ENCODE measurements at places on chromosomes 12 and 14.

- DNase-seq, result no peak
Measured at GRCh38 chr12:27781680-27782079, 1.6 kb upstream of the MANSC4 start.

- peak; percentile 46 for DNase-seq
Measured at GRCh38 chr12:56836800-56837663, 73.9 kb downstream of the HSD17B6 start.

GRCh38 chr14:81245771-81246170 is 25.0 kb upstream of the GTF2A1 start:
- DNase-seq, result no peak

- DNase-seq, result no peak
Measured at GRCh38 chr14:53957739-53958138, 1.1 kb upstream of the BMP4 start.

DNA sequence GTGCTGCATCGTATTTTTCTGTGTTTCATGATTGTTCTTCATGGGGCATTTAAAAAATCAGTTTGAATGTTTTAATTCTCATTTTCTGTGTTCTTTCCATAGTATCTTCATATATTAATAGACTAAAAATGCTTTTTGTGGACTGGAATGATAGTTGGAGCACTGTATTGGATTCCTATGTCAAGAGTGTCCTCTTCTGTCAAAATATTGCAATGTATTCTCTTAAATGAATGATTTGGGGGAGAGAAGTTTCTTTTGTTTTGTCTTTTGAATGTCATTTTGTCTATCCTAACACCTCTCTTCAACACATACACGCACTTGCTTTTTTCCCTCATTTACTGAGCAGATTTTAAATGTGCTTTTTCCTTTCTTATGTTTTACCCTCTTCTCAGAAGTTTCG is 4.7 kb upstream of the EIF2S3B start:
- no peak for DNase-seq

- no peak for DNase-seq
Measured at GRCh38 chr12:13836099-13836498, 145.3 kb downstream of the GRIN2B start.

GRCh38 chr12:80843969-80844368 is 93.8 kb downstream of the LIN7A start:
- no peak for DNase-seq

GRCh38 chr12:115945491-115945885 is 332.0 kb downstream of the MED13L start:
- DNase-seq, result no peak

DNA sequence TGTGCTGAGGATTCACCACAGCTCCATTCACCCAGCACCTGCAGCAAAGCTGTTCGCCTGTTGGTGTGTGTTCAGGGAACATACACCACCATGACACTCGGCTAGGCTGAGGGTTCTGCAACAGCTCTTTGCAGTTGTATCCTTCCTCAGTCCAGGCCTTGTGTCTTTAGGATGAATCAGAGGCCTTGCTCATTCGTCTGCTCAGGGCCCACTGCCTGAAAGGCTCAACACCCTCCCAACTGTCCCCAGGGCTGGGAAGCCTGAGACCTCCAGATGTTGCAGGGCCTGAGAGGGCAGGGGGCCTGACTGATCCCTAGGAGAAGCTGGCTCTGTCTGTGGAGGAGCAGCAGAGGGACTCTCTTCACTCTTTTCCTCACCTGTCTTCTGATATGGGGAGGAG is 11.2 kb downstream of the ZDHHC22 start:
- no peak for DNase-seq

GRCh38 chr12:109033239-109034196 is 12.7 kb upstream of the SVOP start:
- no peak for DNase-seq

GRCh38 chr14:45621731-45622130 is 368.7 kb upstream of the MIS18BP1 start:
- no peak for DNase-seq

DNA sequence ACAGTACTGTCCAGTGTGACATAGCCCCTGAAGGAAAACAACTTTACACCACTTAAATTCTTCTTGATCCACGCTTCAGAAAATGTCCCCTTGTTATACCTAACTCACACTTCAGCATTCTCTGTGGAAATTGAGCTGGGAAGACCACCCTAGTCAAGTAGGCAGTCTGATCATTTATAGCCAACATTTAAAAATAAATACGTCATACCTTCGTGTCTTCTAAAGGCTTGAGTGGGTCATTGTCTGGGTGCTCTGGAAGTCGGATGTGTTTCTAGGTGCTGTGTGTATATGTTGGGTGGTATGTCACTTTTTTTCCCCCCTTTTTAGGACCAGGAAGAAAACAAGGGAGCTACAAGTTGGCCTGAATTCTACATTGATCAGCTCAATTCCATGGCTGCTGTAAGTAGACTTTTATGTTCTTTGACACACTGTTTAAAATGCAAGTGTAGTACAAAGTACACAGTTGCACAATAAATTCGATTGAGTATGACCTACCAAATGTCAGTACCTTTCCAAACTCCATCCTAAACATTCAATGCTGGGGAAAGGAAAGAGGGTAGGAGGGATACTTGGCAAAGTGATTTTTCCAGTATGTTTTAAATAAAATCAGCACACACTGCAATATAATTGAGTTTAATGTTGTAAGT is 126.6 kb downstream of the DAAM1 start:
- no peak for DNase-seq

GRCh38 chr12:32820376-32820931 is 64.8 kb upstream of the YARS2 start:
- DNase-seq, result no peak

DNA sequence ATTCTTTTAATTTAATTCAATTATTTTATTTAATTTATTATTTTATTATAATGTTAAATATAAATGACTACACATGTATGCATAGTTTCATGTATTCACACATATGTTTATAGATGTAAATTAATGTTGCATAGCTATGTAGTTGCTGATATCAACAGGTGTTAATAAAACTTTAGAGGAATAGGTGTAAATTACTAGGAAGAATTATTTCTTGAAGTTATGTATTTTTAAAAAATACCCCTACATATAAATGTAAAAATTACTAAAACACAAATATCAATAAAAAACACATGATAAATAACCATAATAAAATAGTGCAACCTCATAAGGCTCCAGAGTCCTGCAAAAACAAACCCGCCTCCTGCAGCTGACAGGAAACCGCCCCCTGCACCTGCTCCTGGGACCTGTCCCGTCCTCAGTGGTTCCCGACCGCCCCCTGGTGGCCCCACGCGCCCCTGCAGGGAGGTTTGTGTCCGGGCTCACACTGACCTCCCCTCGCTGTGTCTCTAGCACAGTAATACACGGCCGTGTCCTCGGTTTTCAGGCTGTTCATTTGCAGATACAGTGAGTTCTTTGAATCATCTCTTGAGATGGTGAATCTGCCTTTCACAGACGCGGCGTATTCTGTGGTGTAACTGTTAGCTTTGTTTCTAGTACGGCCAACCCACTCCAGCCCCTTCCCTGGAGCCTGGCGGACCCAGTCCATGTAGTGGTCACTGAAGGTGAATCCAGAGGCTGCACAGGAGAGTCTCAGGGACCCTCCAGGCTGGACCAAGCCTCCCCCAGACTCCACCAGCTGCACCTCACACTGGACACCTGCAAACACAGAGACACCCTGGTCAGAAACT is 1264.0 kb downstream of the TMEM121 start:
- peak; percentile 84 for DNase-seq

DNA sequence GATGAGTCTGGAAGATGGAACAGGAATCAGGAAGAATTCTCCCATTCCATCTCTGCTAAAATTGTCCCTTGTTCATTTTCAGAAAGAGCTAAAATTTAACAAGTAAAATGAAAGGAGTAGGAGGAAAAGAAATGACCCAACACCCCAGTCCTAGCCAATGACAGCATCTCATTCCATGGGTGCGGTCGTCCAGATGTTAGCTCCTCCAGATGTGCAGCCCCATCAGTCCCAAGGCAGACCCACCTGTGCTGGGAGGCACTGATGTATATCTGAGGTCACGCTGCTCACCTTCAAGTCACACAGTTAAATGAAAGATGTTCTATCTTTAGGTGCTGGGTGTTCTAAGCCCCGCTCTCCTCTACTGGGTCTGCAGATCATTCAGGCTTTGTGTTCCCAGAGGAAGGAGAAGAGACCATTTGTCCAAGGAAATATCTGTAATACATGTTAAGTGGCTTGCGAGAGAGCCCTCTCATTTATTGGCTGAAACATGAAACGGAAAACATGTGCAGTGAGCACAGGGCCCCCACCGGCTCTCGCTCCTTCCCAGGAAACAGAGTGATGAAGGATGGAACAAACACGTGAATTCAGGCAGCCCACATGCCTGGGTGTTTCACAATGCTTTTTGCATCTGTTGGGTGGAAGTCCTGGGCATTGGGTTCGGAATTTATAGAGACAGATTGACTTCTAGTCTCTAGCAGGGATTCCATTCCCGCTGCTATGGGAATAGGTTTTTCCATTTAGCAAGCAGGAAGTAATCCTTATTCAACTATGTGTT is 294.6 kb downstream of the NUAK1 start:
- DNase-seq, result no peak

- no peak for DNase-seq
Measured at GRCh38 chr14:93042968-93043940, 72.5 kb downstream of the ITPK1 start.

DNA sequence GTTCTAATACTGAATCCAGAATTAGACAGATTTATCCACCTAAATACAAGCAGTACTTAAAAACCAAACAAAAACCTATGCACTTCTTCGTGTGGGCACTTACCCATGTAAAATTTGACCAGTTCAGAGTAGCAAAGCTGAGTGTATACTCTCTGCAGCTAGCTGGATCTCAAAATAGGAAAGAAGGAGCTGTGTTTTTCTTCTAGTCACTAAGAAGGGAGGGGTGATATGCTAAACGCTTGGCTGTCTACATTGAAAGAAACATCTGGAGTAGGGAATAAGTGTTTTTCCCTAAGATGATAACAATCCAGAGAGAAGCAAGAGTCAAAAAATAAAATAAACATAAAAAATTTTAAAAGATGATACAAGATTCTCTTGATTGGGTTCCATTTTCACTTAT is 20.0 kb downstream of the RBMS2 start:
- no peak for DNase-seq

GRCh38 chr12:121678716-121679300 is 9.4 kb upstream of the MORN3 start:
- no peak for DNase-seq

DNA sequence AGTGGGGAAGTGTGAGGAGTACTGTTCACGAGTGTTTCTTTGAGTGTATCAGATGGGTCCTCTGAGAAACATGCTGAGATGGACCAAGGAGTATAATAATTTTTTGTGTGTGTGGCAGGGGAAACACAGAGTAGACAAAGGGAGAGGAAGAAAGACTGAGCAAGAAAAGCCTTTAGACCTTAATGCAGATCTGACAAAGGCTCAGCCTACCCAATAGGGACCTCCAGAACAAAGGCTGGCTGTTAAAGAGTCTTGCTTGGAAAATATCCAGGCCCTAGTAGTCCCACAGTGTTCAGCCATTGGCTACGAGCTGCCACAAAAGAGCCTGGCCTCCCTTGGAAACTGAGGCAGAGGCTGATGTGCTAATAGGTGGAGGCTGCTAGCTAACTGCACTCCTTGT is 13.5 kb downstream of the COQ5 start:
- no peak for DNase-seq

DNA sequence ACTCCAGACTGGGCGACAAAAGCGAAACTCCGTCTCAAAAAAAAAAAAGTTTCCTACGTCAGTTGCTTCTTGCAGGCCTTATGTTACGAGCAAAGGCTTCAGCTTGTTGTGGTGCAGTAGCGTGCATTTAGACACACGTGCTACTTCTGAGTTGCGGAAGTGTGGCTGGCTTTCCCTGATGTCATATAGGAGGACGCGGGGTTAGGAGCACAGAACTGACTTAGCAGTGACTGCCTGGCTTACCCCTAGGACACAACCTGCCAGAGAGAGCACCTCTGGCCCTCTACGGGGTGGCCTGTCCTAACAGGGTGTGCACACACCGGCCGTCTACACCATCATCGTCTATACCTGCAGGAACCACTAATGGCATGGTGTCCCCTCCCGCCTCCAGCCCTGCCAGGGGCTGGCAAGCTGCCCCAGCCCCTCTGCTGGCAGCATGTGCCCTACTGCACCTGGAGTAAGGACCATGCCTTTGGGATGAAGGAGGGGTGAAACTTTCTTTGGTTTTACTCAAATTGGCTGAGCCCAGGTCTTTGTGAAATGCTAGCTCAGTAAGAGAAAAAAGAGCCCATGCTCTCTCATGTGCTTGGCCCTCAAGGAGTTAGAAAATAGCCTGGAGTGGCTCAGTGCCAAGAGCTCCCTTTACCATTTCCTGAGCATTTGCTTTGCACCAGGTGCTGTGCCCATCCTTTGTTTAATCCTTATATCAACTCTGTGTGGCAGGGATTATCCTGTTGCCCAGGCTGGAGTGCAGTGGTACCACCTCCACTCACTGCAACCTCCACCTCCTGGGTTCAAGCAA is 1.7 kb upstream of the GPR68 start:
- peak; percentile 70 for DNase-seq

DNA sequence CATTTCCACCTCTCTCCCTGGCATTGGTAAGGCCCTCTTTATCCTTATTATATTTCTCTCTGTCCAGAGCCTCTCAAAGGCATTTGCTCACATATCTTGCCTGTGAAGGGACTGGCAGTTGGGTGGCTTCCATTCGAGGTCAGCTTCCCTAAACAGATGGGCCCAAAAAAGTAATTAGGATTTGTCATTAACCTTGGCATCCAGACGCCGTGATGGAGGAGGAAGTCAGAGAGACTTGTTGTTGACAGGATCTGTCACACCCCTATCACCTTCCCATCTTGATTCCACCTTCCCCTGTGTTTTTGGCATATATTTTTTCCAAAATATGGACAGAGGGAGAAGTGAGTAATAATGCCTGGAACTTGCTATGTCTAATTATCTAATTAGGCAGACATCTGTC is 54.0 kb upstream of the OAS1 start:
- DNase-seq, result no peak

DNA sequence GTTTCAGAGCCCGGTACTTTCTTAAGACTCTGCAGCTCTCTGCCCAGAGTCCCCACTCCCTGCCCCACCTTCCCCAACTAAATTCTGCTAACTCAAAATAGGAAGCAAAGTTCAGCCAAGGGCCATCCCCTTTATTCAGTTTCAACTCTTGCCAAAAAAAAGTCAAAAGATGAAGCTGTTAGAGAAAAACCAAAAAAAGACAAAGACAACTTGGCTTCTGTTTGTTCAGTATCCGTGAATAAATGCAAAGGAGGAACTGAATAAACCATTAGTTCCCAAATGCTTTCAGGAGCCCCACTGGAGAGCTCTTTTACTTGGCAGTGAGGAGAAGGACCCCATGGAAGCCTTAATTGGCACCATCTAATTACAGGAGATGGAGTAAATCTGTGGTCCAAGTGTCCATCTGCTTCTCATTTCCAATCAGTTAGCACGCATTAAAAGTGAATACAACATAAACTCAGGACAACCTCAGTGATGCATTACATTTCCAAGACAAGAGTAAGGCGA is 155.4 kb upstream of the GZMB start:
- no peak for DNase-seq

DNA sequence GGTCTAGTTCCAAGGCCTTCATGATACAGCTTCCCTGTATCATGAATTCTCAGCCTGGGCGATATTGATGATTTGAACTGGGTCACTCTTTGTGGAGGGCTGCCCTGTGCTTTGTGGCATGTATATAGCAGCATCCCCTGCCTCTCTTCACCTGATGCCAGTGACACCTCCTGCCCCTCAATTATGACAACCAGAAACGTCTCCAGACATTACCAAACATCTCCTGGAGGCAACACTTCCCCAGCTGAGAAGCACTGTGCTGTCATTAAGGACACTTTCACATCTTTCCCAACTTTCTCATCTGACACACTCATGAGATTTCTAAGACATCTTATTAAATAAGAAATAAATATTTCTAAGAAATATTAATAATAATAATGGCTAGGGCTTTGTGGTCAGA is 315.3 kb downstream of the BCL11B start:
- DNase-seq, result peak; percentile 12

All from stimulated activated CD4-positive, alpha-beta T cell treated with anti-CD3 and anti-CD28 coated beads, Interleukin-2, amount 100 ng/mL, for 24 hours (primary cell).